ENCODE measurements at places on chromosomes 2 and 18. TPM values are rescaled to one million over a fixed set of nuclear protein-coding genes. Genes with fewer than 3 reads are reported as not detected.

- peak; percentile 46 for DNase-seq
Observed at GRCh38 chr2:136238286-136239078, 120.5 kb upstream of the CXCR4 start.

DNA sequence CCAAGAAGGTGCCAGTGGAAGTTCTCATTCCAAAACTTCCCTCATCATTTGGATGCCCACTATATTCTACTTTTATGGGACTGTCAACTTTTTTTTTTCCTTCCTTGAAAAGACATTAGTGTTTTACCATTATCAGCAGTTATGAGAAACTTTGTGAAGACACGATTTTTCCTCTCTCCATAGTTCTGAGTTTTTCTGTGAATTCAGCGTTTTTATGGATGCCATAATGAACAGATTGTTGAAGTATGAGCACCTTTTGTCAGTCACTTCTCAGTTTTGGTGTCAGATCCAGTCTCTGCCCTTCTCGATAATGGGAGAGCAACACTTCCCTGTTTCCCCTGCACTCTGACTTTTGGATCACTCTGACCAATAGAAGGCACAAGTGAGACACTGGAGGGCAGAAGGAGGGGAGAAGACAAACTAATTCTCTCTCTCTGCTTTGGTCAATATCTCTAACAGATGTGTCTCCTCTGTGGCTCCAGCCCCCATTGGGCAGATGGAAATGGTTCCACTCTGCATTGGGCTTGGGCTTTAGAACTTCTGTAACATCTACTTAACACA, 53.5 kb upstream of the FN1 start:
- no peak for DNase-seq

GRCh38 chr2:235343156-235343774, 150.6 kb upstream of the AGAP1 start:
- DNase-seq = no peak

- no peak for DNase-seq
Observed at GRCh38 chr18:33745871-33746545, 168.0 kb downstream of the ASXL3 start.

DNA sequence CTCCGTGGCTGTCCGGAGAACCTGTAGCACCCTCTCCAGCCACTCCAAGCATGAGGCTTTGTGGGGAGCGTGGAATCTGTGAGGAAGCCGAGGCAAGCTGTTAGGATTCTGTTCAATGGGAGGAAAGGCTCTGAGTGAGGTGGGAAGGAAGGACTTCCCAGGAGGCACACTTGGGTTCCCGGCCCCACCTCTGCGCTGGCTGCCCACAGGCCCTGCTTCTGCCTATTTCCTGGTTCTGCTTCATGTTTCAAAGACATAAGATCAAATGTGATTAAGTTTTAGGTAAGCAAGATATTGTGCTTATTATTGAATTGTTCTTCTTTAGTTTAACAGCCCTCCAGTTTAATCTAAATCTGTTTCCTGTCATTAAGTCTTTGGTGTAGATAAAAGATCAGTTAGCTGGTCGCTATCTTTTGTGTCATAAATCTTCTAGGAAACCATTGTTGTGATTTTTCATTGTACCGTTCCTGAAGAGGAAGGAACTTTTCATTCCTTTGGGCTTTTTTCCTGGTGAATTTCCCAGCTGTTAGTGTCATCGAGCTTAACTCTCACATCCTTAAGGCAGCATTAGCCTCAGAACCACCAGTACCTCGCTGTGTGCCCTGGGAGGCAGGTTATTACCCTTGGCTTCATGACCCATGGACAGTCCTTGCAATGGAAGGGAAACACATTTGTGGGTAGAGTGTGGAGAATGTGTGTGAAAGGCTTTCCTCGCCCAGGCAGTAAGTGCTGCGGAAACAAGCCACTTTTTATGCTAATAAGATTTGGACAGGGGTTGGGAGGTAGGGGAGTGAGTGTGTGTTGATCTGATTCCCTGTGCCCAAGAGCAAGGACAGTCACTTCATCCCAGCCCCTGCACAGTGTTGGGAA, 61.9 kb upstream of the ALPP start:
- DNase-seq = no peak

GRCh38 chr2:240622060-240622411, 3.2 kb upstream of the GPR35 start:
- no peak for DNase-seq

DNA sequence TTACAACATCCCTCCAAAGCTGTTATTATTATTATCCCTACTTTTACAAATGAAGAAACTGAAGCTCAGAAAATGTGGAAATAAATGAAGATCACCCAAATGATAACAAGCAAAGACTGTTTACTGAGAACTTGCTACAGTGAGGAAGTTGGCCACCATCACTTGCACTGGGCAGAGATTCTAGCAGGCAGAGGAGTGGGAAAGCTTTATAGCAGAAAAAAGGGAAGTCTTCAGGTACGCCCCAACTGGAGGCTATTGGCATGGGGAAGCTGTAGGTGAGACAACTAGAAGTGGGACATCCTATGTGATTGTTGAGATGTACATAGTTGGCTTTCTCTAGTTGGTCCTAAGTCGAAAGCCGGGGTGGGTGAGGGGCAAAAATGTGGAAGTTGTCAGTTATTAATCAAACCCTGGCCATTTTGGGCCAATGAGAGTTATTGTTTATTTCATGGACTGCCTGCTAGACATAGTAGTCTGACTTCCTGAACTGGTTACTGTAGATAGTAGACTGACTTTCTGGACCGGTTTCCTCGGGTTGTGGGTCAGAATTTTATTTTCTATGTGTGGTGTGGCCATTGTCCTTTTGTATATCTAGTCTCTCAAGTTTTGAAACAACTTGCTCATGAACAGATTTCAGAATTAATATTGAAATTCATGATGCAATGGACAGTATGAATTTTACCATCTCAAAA, 40.2 kb upstream of the STAT4 start:
- DNase-seq = no peak

GRCh38 chr2:75246441-75247167, 47.3 kb upstream of the TACR1 start:
- DNase-seq = no peak

- DNase-seq = no peak
Observed at GRCh38 chr2:10471955-10472354, 23.8 kb upstream of the ODC1 start.

- DNase-seq = no peak
Observed at GRCh38 chr2:9837451-9837850, 5.8 kb upstream of the TAF1B start.

EFEMP1 gene
- not detected for total RNA-seq

SLC4A3 gene
- total RNA-seq = not detected

MRPS9 gene
- total RNA-seq = 25.2 TPM

ALK gene
- not detected for total RNA-seq

HES6 gene
- 4.8 TPM for total RNA-seq

GKN1 gene
- not detected for total RNA-seq

DSG1 gene
- not detected for total RNA-seq
